ENCODE measurements at places on chromosomes 11 and 22.
A peak's percentile ranks its signal among the peaks of the same experiment; 100 is the strongest.

- DNase-seq, result no peak
Observed at GRCh38 chr22:45418056-45418769, 4.7 kb downstream of the RIBC2 start.

GRCh38 chr11:110019675-110020074 lies 73.5 kb upstream of the ZC3H12C start:
- no peak for DNase-seq

DNA sequence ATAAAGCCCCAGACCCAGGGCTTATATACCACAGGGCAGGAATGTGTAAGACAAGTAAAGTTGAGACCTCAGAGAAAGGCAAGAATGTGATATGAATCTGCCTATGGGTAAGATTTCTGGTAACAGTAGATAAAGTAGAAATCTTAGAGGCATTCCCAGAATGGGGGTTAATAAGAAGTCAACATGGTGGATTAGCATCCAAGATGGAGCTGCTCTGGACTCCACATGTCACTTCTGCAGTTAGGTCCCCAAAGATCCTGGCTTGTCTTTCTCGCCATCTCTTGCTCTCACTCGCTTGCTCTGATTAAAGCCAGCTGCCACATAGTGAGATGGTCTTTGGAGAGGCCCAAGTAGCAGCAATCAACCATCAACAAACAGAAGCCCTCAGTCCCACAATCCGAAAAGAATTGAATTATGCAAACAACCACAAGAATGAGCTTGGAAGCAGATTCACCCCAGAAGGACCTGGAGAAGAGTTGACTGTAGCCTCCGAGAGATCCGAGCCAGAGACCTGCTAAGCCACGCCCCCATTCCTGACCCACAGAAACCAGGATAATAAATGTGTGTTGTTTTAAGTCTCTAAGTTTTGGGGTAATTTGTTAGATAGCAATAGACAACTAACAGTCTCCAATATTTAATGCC lies 5.4 kb upstream of the C11orf86 start:
- DNase-seq, result no peak

GRCh38 chr22:22195265-22196017 lies 49.1 kb upstream of the VPREB1 start:
- peak; percentile 84 for DNase-seq

GRCh38 chr22:22926370-22927195 lies 39.0 kb downstream of the IGLL5 start:
- DNase-seq, result no peak

- no peak for DNase-seq
Observed at GRCh38 chr11:12111549-12112520, 1.4 kb downstream of the MICAL2 start.

Measured in stimulated activated CD4-positive, alpha-beta T cell treated with anti-CD3 and anti-CD28 coated beads, Interleukin-4, amount 100 ng/mL, for 24 hours (primary cell).